ENCODE measurements at places on chromosomes 2 and 18. TPM values are rescaled to one million over a fixed set of nuclear protein-coding genes. Genes with fewer than 3 reads are reported as not detected.

The OTOF gene
- under 0.01 TPM for total RNA-seq

The SKA1 gene
- total RNA-seq = 3.5 TPM

The REV1 gene
- 36.4 TPM for total RNA-seq

The CCL20 gene
- not detected for total RNA-seq

The PLCL1 gene
- total RNA-seq = 2.5 TPM

The ASB18 gene
- not detected for total RNA-seq

The WBP1 gene
- 75.7 TPM for total RNA-seq

The LAMA3 gene
- 0.60 TPM for total RNA-seq

The ABCA12 gene
- under 0.01 TPM for total RNA-seq

The NT5C1B gene
- total RNA-seq = not detected

The CFAP65 gene
- total RNA-seq = not detected

The TGFA gene
- total RNA-seq = 1.7 TPM

The FNDC4 gene
- total RNA-seq = 31.8 TPM

The SFTPB gene
- 0.30 TPM for total RNA-seq

The CHST9 gene
- not detected for total RNA-seq

The INPP5D gene
- 0.83 TPM for total RNA-seq

The PPP4R1 gene
- 77.9 TPM for total RNA-seq

The RAB6C gene
- total RNA-seq = not detected

The MATN3 gene
- total RNA-seq = 1.1 TPM

The SLC11A1 gene
- 0.12 TPM for total RNA-seq

The DCC gene
- not detected for total RNA-seq

The ASXL3 gene
- 1.8 TPM for total RNA-seq
